ENCODE measurements at places on chromosomes 12 and 14.

DNA sequence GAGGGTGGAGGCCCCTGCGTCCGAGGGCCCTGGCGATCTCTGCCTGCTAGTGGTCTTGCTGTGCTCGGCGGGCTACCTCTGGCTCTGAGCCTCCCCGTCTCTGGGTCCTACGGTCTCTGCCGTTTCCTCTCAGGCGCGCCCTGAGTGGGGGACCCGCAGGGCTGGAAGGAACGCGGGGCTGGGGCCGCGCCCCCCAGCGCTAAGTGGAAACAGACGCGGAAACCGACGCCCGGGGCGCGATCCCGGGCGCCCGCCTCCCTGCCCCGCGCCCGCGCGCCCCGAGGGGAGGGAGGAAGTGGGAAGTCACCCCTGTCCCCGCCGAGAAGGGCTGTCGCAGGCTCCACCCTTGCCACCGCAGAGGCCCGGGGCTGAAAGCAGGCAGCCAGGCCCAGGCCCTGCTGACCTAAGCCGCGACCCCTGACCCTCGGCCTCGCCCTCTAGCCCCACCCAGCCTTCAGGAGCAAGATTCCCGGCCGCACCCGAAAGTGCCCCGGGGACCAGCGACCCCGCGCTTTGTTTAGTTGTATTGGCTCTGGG is 831 bp downstream of the CRIP1 start:
- no peak for DNase-seq

DNA sequence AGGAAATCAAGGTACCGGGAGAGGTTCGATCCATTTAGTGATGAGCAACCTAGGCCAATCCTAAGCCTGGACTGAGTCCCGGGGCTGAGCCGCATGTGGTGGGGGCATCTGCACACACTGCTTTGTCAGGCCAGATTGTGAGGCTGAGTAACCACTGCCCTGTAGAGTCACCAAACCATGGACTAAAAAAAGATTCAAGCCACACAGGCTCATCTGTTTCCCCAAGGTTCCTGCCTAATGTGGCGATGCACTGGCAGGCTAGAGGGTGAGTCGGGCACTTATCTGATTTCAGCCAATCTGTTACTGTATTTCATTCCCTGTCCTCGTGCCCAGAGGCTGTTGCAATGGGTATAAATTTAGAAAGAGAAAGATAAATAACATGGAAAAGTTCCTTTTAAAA is 140.8 kb downstream of the TTC7B start:
- DNase-seq: no peak

- DNase-seq: no peak
These were observed 123.5 kb downstream of the ESRRB start for GRCh38 chr14:76499399-76499798.

GRCh38 chr12:130761537-130762318 is 45.6 kb upstream of the RIMBP2 start:
- peak; percentile 12 for DNase-seq

DNA sequence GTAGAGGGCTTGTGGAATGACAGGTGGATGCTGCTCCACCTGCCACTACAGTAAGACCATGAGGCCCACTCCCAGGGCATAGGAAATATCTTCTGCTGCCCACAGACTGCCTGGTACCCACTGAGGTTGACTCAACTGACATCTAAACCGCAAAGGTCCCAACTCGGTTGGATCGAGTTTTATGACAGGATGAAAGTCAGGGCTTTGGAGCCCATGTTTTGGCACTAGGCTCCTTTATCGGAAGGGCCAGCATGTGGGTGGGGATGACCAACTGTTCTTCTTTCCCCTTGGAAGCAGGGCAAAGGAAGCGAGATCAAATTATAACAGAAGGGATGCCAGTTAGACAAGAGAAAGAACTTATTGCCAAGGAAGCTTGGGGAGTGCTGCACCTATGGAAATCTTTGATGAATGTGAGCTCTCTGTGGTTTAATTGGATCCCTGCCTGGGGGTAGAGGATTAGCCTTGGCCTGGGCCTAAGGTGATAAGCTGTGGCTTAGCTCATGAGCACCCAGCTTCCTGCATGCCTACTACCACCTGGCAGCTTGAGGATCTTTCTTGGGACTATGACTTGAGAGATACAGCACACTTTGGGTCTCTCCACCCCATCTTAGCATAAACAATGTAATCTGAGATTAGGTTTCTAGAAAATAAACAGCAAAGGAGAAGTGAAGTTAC is 121.8 kb downstream of the KCNA5 start:
- no peak for DNase-seq

GRCh38 chr12:123478762-123479161 is 20.8 kb downstream of the SNRNP35 start:
- peak; percentile 83 for DNase-seq

- no peak for DNase-seq
These were observed 74.3 kb upstream of the ARID2 start for GRCh38 chr12:45655186-45655585.

DNA sequence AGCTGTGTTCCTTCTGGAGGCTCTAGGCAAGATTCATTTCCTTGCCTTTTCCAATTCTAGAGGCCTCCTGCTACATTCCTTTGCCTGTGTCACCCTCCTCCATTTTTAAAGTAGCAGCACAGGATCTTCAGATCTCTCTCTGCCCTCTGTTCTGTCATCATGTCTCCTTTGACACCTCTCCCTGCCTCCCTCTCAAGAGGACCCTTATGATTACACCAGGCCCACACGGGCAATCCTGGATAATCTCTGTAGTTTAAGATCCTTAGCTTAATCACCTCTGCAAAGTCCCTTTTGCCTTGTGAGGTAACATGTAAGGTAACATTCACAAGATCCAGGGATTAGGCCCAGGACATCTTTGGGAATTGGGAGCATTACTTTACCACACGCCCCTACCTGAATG is 155.2 kb downstream of the SYNE2 start:
- DNase-seq: no peak

DNA sequence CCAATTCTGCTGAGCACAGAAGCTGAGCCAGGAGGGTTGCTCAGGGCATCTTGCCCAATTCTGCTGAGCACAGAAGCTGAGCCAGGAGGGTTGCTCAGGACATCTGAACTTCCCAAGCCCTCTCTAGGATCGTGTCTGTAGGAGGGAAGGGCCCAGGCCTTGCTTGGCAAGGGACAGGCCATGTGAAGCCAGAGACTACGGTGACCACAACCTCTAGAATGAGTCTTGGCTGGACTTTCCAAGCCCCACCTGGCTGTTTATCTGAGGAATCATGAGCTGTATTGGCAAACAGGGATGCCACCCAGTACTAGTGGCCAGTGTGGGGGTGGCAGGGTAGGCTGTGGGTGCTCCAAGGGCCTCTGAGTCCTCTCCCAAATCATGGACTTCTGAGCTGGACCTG is 7.7 kb upstream of the SERPINA6 start:
- DNase-seq: no peak

- no peak for DNase-seq
These were observed 12.5 kb downstream of the AHSA1 start for GRCh38 chr14:77470224-77470870.
